ENCODE measurements at places on chromosomes 1 and 21.
A peak's percentile ranks its signal among the peaks of the same experiment; 100 is the strongest.

GRCh38 chr1:223074445-223075300 lies 68.4 kb downstream of the TLR5 start:
- DNase-seq = peak; percentile 33

DNA sequence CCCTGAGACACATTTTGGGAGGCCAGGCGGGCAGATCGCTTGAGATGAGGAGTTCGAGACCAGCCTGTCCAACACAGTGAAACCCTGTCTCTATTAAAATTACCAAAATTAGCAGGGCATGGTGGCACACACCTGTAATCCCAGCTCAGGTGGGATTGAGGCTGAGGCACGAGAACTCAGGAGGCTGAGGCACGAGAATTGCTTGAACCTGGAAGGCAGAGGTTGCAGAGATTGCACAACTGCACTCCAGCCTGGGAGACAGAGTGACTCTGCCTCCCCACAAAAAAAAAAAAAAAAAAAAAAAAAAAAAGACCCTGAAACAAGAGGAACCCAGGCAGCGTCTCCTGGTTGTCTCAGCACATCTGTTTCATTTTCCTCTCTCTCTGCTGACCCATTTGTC lies 24.2 kb downstream of the PGM1 start:
- no peak for DNase-seq

DNA sequence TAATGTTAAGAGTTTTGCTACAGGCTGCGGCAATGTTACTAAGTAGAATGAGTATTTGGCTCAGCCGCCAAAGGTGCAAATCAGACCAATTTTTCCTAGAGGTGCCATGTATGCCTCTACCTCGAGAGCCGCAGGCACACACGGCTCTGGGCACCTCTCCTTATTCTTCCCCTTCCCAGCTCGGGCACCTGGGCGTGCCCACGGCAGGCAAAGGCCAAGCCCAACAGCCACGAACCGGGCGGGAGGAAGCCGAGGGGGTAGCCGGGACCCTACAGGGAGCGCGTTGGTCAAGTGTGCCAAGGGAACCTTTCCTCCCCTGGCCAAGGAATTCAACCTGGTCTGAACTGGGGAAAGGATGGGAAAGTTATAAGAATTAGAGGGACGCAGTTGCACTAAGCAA lies 31.0 kb downstream of the LRRC3 start:
- DNase-seq = no peak

DNA sequence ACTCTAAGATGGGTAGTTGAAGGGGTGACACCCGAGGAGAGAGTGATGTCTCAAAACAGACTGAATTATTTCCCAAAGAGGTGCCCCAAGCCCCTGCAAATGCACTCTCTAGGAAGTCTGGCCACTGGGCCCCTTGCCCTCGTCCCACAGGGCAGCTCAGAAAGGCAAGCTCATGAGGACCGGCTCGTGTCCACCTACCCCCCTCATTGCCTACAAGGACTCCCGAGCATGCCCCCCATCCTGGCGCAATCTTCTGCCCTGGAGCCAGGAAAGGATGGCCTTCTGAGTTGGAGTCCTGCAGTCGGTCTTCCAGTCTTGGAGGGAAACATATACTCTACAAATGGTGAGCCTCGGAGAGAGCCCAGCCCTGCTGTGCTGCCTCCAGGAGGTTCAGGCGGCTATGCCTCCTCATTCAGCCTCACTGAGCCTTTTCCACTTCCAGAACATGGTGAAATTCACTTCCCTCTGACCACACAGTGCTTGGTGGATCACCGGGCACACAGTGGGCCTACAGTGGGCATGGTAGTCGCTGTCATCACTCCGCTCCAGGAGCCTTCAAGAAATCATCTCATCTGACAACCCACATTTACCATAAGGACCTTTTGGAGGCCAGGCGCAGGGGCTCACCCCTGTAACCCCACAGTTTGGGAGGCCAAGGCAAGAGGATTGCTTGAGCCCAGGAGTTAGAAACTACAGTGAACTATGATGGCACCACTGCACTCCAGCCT lies 5.8 kb upstream of the WNT3A start:
- no peak for DNase-seq

DNA sequence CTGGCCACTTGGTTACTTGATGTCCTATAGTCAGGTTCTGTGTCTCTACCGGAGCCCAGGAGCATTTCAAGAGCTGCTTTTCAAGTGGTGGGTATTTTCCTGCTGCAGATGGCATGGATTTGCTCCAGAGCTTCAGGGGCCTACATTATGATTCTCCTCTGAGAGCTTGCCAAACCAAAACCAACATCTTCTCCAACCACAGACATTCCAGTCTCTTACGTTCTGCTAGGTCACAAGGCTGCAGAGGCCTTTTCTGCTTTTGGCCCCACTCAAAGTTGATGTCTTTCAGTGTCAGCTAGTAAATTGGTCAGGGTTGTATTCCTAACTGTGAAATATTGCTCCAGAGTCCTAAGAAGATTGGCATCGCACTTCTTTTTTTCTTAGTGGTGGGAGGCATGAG lies 14.7 kb upstream of the AQP10 start:
- no peak for DNase-seq

GRCh38 chr1:236853921-236854604 lies 59.0 kb downstream of the MTR start:
- DNase-seq = no peak

DNA sequence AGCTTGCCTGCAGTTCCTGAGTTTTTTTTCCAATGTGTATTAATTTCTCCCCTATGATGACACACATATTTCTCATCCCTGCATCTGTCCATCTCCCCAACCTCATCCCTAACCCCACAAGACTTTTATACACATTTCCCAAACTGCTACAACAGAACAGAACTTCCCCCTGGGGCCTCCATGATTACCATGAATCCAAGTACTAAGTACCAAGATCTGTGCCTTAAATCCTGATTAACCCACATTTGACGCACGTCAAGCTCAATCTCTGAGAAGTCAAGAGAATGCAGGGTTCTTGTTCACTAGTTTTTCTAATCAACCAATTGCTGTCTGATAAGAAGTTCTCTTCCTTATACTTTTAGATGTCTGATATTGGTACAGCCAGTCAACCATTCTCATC lies 9.7 kb downstream of the HMGN1 start:
- DNase-seq = no peak

DNA sequence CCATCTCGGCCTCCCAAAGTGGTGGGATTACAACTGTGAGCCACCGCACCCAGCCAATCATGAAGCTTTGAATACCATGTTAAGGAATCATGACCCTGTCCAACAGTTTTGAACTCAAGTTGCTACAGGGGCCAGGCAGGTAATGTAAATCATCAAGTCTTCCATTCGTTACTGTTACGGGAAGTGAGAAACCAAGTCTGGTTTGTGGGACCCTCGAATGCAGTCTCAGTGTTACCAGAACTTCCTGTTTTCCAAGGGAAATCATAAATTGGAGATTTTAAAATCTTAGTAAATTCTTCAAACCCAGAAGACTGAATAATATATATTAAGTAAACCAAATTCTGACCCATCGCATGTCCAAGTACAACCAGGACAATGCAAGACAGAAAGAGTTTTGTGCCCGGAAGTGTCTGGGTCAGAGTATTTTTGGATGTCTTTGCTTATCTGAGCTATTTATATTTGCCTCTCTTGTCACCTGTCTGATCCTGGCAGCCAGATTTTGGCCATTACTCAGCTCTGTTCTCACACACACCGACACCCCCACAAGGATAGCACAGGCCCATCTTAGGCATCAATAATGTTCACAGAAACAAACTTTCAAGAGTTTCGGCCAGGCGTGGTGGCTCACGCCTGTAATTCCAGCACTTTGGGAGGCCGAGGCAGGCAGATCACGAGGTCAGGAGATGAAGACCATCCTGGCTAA lies 8.8 kb downstream of the ATP5IF1 start:
- DNase-seq = no peak

GRCh38 chr1:54318246-54318814 lies 87.9 kb downstream of the SSBP3 start:
- DNase-seq = peak; percentile 74

DNA sequence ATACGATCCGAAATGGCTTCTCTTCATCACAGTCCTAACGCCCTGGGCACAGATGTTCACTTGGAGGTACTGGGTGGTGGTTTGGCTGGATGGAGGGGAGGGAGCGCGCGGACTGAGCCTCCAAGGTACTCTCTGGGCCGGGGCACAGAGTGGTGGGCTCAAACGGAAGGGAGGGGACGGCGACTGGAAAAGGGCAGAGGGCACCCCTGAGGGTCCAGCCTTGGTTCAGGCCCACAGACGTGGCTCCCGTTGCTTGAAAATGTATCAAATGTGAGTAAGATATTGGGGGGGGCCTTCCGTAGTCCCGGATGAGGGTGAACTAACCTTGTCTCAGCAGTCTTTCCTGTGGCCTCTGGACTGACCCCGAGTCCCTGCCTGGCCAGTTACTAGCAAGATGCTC lies 463 bp downstream of the IL12RB2 start:
- peak; percentile 10 for DNase-seq

- DNase-seq = no peak
Measured at GRCh38 chr1:200889571-200889970, 5.1 kb upstream of the INAVA start.

GRCh38 chr1:158799689-158800088 lies 18.7 kb upstream of the OR6N2 start:
- no peak for DNase-seq

GRCh38 chr21:43937051-43937832 lies 72.2 kb downstream of the AGPAT3 start:
- no peak for DNase-seq

GRCh38 chr1:6006882-6007281 lies 14.7 kb upstream of the NPHP4 start:
- DNase-seq = no peak

DNA sequence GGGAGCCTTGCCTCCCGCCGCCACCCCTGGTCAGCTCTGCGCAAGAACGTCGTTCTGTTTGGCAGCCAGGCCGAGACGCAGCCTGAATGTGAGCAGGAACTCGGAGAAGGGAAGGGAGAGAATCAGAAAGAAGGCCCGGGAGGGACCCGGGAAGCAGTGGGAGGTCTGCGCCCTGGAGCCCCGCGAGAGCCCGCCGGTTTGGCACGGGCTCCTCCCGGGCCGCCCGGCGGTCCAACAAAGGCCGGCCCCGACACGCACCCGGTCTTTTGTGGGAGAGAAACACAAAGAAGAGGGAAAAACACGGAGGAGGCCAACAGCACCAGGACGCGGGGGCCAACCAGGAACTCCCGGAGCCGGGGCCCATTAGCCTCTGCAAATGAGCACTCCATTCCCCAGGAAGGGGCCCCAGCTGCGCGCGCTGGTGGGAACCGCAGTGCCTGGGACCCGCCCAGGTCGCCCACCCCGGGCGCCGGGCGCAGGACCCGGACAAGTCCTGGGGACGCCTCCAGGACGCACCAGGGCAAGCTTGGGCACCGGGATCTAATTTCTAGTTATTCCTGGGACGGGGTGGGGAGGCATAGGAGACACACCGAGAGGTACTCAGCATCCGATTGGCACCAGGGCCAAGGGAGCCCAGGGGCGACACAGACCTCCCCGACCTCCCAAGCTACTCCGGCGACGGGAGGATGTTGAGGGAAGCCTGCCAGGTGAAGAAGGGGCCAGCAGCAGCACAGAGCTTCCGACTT lies 2.7 kb upstream of the OLIG2 start:
- no peak for DNase-seq

DNA sequence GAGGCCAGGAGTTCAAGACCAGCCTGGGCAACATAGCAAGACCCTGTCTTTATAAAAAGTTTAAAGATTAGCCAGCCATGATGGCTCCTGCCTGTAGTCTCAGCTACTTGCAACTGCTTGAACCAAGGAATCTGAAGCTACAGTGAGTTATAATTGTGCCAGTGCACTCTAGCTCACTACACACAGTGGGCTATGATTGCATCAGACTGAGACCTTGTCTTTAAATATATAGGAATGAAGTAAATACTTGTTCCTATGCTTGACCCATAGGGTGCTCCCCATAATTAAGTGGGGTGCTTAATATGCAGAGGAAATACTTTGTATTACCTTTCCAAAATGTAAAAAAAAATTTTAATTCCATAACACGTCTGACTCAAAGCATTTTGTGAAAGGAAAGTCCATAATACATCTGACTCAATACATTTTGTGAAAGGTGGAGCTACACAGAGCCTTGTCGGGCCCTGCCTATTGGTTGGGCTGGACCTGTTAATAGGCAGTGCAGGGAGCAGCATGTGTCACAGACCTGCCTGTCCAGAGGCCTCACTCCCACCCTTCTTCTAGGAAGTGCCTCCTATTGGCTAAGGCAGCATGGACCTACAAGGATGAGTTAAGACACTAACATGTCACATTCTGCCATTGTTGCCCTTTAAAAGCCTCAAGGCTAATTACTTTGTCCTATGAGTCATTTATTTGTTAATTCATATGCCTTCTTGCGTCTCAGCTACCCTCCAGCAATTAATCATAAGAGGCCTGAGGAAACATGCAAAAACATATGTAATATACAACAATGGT lies 33.6 kb downstream of the CD58 start:
- peak; percentile 18 for DNase-seq

GRCh38 chr1:155078469-155079209 lies at the start of gene EFNA3:
Gene EFNA3 (plus strand): TSS chr1:155078837. CDS start chr1:155078942, 105 bp downstream.
- no peak for DNase-seq

GRCh38 chr1:209870151-209870831 lies 42.5 kb downstream of the UTP25 start:
- DNase-seq = no peak

- DNase-seq = peak; percentile 84
Measured at GRCh38 chr1:48532976-48533375, 61.0 kb upstream of the SPATA6 start.

DNA sequence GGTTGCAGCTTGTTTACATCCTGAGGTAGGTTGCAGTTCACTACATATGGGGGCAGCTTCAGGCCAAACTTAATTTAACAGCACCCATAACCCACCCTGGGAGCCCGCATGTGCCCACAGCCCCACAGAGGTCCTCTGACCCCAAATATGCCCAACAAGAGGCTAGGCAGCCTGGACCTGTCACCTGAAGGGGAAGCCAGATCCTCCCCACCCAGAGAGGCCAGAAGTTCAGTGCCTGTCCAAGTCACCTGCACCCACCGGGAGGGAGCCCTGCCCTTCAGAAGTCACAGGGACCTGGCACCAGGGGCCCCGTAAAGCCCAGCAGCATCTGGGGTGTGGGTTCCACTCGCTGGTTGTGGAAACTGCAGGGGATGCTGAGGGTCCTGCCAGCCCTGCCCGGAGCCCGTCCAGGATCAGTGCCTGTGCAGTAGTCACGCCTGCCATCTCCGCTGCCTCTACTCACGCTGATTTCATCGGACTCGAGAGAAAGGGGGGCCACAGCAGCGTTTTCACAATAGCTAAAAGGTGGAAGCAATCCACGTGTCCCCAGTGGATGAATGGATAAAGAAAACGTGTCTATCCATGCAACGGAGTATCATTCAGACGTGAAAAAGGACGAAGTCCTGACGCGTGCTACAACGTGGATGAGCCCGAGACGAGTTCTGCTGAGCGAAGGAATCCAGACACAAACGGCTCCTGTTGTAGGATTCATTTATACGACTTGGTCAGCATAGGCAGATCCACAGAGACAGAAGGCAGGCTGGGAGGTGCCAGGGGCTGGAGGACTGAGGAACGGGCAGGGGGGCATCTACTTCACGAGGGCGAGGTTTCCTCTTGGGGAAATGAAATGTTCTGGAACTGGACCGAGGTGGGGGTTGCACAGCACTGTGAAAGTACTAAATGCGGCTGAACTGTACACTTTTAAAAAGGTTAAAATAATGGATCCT lies 33.9 kb upstream of the COL6A2 start:
- DNase-seq = no peak
